Activated CD4-positive, alpha-beta T cell treated with anti-CD3 and anti-CD28 coated beads, Interleukin-10, Interleukin-2, amounts not matched to agents 100 ng/mL and 50 ng/mL, durations not matched to agents 16 hours and 8 hours (primary cell): ENCODE measurements at places on chromosomes 1 and 21.

DNA sequence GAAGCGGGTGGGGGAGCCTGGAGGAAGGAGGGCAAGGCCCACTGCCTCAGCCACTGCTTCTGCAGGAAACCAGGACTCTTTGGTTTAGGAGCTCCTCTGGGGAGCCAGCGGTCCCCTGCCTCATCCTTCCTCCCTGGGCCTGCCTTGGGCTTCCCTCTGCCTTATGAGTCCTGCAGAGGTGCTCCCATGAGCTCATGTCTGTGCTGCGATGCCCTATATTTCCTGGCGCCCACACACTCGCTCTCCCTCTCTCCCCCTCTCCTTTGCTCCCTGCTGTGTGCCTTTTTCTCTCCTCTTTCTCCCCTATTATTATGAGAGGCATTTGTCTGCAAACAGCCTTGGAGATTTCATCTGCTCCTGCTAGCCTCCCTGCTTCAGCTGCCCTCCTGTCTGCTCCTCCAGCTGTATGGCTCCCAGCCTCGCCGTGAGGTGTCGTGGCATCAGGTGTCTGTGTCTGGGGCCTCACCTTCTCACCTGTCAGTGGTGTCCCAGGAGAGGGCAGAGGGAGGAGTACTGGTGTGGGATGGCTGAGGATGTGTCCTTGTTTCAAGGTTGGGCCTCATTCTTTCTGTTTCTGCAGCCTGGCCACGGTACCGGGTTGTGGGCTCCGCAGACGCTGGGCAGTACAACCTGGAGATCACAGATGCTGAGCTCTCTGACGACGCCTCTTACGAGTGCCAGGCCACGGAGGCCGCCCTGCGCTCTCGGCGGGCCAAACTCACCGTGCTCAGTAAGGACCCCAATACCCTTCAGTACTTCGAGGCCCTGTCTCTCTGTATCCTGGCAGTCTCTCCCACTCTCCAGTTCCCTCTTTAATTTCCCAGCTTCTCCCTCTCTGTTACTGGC is 84.2 kb downstream of the KIRREL1 start:
- DNase-seq: no peak

DNA sequence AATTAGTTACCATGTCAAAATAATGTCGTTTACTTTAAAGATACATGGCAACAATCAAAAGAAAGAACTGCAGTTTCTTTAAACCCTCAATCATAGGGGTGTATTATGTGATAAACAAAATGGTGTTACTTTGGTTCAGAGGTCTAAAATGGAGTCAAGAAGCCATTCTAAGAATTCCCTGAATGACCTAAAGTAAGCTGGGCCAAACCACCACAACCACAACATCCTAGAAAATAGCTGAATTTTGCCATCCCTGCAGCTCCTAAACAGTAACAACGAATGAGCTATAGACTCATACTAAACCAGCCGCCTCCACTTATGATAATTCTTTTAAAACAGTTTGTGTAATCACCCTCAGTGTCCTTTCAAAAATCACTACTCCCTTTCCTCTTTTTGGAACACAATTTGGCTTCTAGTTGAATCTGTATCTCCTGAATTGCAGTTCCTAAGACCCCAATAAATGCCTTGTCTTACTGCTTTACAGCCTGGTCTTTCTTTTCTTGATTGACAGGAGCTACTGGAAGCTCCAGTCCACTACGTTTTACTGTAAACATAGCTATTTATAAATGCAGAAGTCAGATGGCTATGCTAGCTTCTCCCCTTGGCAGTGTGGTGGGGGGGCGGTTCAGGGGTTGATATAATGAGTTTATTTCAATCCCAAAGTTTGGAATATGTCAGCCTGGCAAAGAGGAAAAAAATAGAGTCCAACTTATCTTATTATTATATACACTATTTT is 84.3 kb downstream of the PLPPR4 start:
- DNase-seq: no peak

- DNase-seq: no peak
Observed at GRCh38 chr1:205046870-205047269, 3.9 kb downstream of the CNTN2 start.

DNA sequence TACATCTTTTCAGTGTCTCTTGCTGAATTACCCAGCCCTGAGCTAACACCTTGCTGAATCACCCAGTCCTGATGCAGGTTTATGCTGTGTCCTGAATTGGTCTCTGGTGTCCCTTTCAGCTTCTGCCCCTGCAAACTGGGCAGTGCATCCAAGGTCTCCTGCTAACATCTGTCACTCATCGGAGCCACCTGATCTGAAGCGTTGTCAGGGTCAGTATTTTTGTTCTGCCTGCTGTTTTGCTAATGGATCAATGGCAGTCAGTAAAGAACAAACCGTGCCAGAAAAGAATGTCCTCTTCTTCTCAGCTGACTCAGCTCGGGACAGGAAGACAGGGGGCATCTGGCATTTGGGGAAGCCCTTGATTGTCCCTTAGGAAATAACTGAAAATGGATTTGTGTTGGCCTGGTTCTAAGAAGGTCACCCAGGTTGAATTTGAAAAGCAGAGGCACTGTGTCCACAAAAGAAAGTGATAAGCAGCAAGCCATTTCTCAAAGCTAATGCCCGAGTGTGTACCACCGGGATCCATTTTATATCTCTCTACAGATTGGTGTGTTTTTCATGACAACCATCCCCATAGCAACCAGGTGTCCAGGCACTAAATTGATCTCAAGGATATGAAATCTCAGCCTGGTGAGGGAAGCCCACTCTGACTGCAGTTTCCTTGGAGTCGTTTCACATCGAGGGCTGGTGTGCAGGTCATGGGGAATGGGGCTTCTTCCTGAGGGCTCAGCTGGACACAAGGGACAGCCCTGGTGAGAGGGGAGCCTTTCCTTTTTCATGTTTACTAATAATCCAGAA is 109.7 kb upstream of the IRF2BP2 start:
- no peak for DNase-seq

GRCh38 chr1:243726806-243727502 is 123.1 kb downstream of the AKT3 start:
- DNase-seq: no peak
